Left ventricle myocardium superior (tissue), 1 donor: ENCODE measurements at places on chromosomes 16 and 17.

DNA sequence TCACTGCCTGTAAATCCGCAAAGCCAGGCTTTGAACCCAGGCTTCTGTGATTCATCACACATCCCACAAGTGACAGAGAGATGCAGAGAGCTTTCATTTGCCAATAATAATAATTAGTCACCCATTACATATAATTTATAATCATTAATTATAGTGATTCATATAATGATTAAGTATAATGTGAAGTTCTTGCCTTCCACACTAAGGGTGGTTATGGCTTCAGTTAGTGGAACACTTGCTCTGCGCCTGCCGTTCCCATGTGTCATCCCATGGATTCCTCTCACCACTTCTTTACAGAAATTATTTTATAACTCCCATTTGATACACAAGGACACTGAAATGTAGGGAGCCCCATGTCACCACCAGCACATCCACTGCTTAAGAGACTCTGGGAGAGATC is 39.8 kb upstream of the XYLT1 start:
- no peak for DNase-seq

DNA sequence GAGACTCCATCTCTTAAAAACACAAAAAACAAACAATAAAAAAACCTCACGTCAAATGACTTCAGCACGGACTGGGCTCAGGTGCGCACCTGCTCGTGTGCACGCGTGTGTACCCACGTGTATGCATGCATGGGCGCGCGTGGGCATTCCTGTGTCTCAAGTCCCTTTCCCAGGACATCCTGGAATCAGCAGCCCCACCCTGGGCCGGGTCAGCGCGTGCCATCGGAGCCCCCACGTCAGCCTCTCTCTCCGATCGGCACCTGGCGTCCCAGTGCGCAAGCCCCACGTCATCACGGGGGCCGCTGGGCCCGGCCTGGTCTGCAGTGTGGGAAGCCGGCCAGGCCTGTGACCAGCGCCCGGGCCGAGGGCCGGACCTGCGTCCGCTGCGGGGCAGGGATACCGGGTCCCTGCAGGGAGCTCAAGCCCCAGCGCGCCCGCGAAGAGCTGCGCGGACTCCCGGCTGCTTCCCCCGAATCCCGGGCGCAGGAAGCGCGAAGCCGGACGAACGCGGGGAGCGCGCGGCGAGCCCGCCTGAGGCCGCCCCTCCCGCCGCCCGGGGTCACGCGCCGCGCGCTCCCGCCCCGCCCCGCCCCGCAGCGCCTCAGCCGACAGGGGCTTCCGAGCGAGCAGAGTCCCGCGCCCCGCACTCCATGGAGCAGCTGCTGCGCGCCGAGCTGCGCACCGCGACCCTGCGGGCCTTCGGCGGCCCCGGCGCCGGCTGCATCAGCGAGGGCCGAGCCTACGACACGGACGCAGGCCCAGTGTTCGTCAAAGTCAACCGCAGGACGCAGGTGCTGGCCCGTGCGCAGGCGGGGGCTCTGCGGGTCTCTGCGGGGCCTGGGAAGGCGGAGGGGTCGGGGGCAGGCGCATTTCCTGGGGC is at the start of gene FN3K:
TSS of gene FN3K (plus strand) at position 629 of the 880 bp plus-strand sequence. CDS start at position 651, 22 bp downstream.
- DNase-seq, result peak; percentile 84

- no peak for DNase-seq
Observed at GRCh38 chr16:5065813-5066212, at the start of gene C16orf89. C16orf89 (minus strand) TSS chr16:5065956; CDS start chr16:5065908, 48 bp downstream.

- DNase-seq, result no peak
Observed at GRCh38 chr17:66920435-66920834, 44.1 kb upstream of the CACNG4 start.

DNA sequence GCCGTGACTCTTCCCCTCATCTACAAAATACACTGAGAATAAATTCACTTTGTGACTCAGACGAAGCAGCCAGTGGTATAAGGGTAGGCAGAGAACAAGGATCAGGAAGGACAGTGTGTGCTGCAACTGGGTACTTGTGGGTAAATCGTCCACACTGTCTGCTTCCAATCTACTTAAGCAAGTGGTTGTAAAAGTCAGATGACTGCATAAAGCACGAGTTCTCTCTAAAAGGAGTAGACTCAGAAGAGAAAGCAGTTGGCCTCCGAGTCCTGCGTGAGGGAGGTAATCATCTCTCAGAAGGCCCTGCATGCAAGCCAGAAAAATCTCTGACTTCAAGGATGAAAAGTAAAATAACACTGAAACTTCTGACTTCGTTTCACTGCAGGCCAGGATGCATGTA is 43.1 kb downstream of the ANKFY1 start:
- no peak for DNase-seq

DNA sequence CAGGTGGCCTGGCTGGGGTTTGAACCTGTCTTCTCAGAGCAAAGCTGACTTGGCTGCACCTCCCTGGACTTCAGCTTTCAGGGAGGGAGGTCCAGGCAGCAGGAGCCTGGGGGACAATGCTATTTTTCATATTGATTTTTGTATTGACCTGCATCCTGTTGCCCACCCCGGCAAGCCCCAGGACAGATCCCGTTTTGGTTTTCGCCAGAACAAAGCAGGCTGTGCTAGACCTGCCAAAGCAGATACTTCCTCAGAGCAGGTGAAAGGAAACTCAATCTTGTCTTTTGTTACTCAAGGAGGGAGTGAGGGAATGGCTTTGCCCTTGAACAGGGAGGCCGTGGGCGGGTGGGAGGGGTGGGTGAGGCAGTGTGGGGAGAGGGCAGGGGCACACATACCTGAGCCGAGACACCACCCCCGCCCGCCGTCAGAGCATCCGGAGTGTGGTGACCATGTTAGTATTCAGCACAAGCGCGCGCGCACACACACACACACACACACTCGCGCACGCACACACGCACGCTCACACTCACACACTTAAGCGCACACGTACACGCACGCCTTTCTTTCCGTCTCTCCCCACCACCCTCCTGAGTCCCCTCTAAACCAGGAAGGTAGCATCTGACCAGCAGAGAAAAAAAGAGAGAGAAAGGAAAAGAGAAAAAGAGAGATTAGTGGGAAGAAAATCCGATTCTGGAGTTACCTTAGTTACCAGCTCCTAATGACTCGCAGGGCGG is 59.5 kb downstream of the RAI1 start:
- no peak for DNase-seq

DNA sequence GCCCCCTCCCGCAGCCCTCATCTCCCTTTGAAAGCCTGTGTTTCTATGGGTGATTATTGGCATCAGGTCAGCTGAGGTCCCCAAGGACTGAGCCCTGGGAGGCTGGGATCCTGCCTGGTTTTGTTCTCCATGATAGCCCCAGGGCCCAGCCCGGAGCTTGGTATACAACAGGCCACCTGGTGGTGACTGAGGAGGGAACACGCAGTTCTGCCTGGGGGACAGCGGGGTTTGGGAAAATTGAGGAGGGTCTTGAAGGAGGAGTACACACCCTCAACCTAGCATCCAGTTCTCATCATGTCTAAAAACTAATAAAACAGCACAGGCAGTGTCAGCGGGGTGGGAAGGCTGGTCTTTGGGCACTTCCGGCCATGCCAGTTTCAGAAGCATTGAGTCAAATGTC is 335.1 kb downstream of the CPPED1 start:
- DNase-seq, result no peak

- DNase-seq, result no peak
Observed at GRCh38 chr17:18043491-18043890, 4.3 kb downstream of the GID4 start.

- DNase-seq, result no peak
Observed at GRCh38 chr16:56856876-56857447, 8.0 kb upstream of the SLC12A3 start.
